ENCODE measurements at places on chromosomes 12 and 14. TPM values are rescaled to one million over a fixed set of nuclear protein-coding genes. Genes with fewer than 3 reads are reported as not detected.

DNA sequence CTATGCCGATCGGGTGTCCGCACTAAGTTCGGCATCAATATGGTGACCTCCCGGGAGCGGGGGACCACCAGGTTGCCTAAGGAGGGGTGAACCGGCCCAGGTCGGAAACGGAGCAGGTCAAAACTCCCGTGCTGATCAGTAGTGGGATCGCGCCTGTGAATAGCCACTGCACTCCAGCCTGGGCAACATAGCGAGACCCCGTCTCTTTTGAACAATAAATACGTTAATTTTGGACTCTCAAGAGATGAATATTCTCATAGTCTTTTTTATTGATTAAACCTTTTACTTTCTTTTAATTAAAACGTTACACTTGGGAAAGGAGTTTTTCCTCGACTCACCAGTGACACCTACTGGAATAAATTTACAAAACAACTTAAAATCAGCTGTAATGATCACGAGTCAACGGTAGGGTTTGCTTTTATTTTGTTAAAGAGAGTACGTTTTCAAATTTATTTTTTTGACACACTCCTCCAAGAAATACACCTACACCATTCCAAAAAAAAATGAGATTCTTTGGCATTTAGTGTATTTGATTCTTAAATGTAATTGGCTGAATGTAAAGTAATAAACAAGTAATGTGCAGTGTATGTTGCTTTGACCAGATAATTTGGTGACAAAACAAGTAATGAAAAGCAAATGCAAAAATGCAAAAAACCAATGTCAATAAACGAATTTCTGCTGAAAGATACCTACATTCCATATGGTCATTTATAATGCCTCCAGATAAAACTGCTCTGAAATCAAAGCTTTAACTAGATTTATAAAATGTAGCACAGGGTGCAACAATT lies 687 bp upstream of the RPS29 start:
- peaks cover 33% of the 10 kb centered on the region for H3K36me3 ChIP-seq
- H3K27me3 ChIP-seq = peaks cover 30% of the 10 kb centered on the region
- peak overlapping the region; percentile 92 for H3K27ac ChIP-seq
- H3K4me1 ChIP-seq = peaks cover 30% of the 10 kb centered on the region
- peak; percentile 32 for DNase-seq

GRCh38 chr12:12046401-12046800 lies 24.3 kb upstream of the BCL2L14 start:
- DNase-seq = no peak
- no peak overlapping the region for H3K4me3 ChIP-seq
- no peaks in the 10 kb centered on the region for H3K36me3 ChIP-seq
- H3K27ac ChIP-seq = no peak overlapping the region

DNA sequence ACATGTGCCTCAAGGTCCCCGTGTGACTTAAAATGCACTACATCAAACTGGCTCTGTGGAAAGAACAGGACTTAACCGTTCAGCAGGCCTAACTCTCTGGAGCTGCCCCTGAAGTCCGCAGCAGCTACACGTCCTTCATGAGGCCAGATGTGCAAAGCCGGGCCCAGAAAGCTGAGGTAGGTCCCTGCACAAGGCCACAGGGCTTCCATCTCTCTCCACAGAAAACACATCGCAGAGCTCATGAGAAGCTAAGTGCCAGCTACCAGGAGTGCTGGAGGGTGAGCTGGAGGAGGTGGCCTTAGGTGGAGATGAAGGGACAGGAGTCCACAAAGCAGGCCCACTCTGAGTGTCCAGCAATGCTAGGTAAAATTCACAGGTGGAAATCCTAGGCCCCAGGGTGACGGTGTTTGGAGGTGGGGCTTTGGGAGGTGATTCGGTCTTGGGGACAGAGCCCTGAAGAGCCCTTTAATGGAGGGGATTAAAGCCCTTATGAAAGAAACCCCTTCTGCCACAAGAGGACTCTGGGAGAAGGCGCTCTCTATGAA lies 52.4 kb downstream of the VCPKMT start:
- peaks cover 31% of the 10 kb centered on the region for H3K4me1 ChIP-seq
- H3K27me3 ChIP-seq = peaks cover 9% of the 10 kb centered on the region
- no peak overlapping the region for H3K4me3 ChIP-seq
- H3K36me3 ChIP-seq = peaks cover 6% of the 10 kb centered on the region

- H3K27ac ChIP-seq = no peak overlapping the region
- peaks cover 5% of the 10 kb centered on the region for H3K4me1 ChIP-seq
- no peaks in the 10 kb centered on the region for H3K27me3 ChIP-seq
- no peaks in the 10 kb centered on the region for H3K36me3 ChIP-seq
- no peak overlapping the region for H3K4me3 ChIP-seq
- DNase-seq = no peak
Measured at GRCh38 chr14:94158239-94158883, 15.8 kb upstream of the PPP4R4 start.

GRCh38 chr12:116125956-116126566 lies 151.4 kb downstream of the MED13L start:
- H3K27ac ChIP-seq = no peak overlapping the region
- no peaks in the 10 kb centered on the region for H3K36me3 ChIP-seq

DNA sequence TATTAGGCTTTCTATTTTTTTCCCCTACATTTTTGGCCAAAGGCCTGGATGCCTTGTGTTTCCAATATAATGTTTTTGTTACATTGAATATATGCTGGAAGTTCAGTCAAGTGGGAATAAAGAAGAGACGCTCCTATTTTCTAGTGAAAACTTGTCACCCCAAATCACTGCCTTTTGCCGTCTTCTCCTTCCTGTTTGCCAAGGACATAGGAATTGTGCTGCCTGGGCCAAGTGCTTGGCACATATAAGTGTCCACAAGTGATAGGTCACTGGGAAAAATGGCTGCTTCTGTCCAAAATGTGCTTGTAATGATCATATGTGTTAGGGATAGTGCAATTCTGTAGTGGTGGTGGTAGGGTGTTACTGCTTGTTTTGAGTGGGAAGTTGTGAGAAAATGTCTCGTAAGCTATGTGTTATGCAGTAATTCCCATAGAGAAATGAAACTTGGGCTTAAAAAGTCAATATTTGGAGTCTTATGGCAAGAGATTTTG lies 11.6 kb upstream of the KCNJ8 start:
- no peak for DNase-seq
- no peaks in the 10 kb centered on the region for H3K36me3 ChIP-seq
- no peak overlapping the region for H3K4me3 ChIP-seq
- no peak overlapping the region for H3K27ac ChIP-seq
- no peaks in the 10 kb centered on the region for H3K4me1 ChIP-seq
- peaks cover 2% of the 10 kb centered on the region for H3K27me3 ChIP-seq

ARHGEF40 gene
- total RNA-seq = 12.5 TPM

TCL1B gene
- not detected for total RNA-seq

ANKRD13A gene
- total RNA-seq = 55.4 TPM

PRORP gene
- 56.6 TPM for total RNA-seq

GPR162 gene
- 52.7 TPM for total RNA-seq

Data from endothelial cell (in vitro differentiated cells).